Activated CD4-positive, alpha-beta memory T cell treated with anti-CD3 and anti-CD28 coated beads for 36 hours (primary cell): ENCODE measurements at places on chromosomes 3 and 15. TPM values are rescaled to one million over a fixed set of nuclear protein-coding genes. Genes with fewer than 3 reads are reported as not detected.

DNA sequence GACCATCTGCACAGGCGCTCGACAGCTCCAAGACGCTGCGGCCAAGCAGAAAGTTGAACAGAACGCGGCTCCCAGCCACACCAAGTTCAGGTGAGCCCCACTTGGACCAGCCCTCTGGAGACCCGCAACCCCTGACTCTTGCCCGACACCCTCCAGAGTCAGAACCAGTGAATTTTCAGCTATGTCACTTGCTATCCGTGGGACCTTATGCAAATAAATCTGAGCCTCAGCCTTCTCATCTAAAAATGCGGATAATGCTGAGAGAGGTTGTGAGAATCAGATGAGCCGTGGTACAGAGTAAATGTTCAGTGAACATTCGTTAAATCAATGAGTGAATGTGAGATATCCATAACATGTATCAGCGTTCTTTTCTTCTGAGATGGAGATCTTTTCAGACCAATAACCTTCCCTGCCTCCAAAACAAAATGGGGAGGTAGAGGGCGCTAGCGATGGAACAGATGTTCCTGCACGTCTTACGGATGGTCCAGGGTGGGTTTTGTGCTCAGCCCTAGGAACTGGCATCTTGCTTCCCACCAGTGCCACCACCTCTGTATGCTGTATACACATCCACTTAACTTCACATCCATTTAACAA, 524 bp downstream of the MRPS11 start:
- DNase-seq: peak; percentile 36
- H3K36me3 ChIP-seq: peaks cover 34% of the 10 kb centered on the region
- peaks cover 40% of the 10 kb centered on the region for H3K4me1 ChIP-seq
- peak overlapping the region; percentile 98 for H3K27ac ChIP-seq

- DNase-seq: no peak
- H3K27me3 ChIP-seq: no peaks in the 10 kb centered on the region
- H3K4me1 ChIP-seq: no peaks in the 10 kb centered on the region
- H3K36me3 ChIP-seq: no peaks in the 10 kb centered on the region
- no peak overlapping the region for H3K27ac ChIP-seq
- H3K4me3 ChIP-seq: no peak overlapping the region
Measured at GRCh38 chr3:27166888-27167287, 202.3 kb downstream of the NEK10 start.

- peaks cover 67% of the 10 kb centered on the region for H3K4me1 ChIP-seq
- no peak for DNase-seq
- no peak overlapping the region for H3K27ac ChIP-seq
- H3K4me3 ChIP-seq: no peak overlapping the region
- no peaks in the 10 kb centered on the region for H3K27me3 ChIP-seq
- peaks cover 22% of the 10 kb centered on the region for H3K36me3 ChIP-seq
Measured at GRCh38 chr15:63236272-63236671, 41.1 kb upstream of the APH1B start.

DNA sequence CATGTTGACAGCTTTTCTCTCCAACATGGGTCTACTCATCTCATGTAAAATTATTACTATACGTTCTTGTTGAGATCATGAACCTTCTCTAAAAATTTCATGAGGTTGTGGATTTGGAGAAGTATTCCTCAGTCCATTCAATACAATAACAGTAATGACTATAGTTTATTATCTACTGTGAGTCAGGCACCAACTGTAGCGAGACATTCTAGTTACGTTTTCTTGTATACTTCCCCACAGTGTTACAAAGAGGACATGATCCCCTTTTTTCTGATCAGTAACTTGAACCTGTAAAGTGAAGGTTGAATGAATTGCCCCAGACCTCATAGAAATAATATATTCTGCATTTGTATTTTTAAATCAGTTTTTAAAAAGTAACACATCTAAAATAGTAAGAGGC, 76.4 kb downstream of the AKAP13 start:
- H3K27me3 ChIP-seq: no peaks in the 10 kb centered on the region
- H3K27ac ChIP-seq: no peak overlapping the region
- DNase-seq: no peak
- H3K36me3 ChIP-seq: peaks cover 1% of the 10 kb centered on the region

GRCh38 chr15:66803182-66803729, 101.2 kb downstream of the SMAD6 start:
- no peaks in the 10 kb centered on the region for H3K27me3 ChIP-seq
- no peak overlapping the region for H3K4me3 ChIP-seq
- no peaks in the 10 kb centered on the region for H3K4me1 ChIP-seq

- H3K4me3 ChIP-seq: no peak overlapping the region
- H3K27ac ChIP-seq: no peak overlapping the region
- peak; percentile 39 for DNase-seq
Measured at GRCh38 chr15:92391640-92392039, 2.0 kb upstream of the ST8SIA2 start.

DNA sequence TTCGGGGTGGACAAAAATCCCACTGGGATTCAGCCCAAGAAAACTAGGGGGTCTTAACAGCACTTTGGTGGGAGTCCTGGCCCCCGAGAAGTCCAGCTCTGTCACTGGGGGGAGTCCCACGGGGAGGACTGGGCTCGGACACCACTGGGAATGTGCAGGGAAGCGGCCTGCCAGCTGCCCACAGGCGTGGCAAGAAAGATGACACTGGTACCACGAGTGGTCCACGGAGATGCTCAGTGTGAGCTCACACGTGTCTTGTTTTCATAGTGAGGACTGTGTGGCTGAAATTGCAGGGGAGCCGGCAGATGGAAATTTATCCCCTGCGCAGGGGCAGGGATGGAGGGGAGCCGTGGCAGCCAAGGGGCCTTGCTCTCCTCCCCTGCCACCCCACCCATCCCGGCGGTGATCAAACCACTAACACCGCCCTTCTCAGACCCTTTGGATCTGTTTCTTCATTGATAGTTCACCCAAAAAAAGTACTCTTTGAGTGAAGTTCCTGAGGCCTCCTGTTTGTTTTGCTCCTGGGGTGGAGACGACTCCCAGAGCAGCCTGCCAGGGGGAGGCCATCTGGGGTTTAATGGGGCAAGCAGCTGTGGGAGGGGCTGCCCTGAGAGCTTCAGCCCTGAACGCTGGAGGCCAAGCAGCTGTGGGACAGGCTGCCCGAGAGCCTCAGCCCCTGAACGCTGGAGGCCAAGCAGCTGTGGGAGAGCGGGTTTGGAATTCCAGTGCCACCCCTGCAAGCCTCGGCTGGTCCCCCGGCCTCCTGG, 130.9 kb downstream of the LRRK1 start:
- peak; percentile 3 for DNase-seq
- H3K27me3 ChIP-seq: peaks cover 2% of the 10 kb centered on the region
- no peak overlapping the region for H3K4me3 ChIP-seq
- H3K27ac ChIP-seq: no peak overlapping the region
- H3K4me1 ChIP-seq: no peaks in the 10 kb centered on the region

DNA sequence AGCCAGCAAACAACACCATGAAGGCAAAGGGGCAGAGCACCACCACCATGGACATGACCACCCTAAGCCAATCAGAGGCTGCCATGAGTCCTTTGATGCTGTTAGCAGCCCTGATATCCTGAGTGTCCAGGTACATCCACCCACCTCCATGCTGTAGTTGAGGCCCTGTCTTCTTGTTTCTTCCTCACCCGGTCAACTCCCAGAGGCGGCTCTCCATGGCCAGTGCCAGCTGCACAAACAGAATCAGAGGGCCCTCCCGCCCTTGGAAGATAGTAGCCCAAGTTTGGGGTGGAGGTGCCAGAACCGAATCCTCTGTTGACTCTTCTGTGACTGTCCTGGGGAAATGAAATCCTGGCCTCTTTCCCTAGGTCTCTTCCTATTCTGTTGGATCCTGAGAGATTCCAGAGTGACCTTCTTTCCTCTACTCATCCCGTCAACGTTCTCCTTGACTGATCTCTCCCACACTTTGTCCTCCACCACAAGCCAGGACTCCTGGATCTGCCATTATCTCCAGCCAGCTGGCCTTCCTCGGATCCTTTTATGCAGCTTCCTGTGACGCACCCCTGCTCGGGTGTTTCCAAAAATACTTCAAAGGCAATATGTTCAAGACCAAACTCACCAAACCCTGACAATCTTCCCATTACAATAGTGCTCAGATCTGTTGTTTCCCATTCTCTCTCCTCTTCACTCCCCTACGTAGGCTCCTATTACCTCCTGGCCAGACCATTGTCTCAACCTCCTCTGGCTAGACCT, 45.4 kb upstream of the DLG1 start:
- H3K4me3 ChIP-seq: no peak overlapping the region
- no peaks in the 10 kb centered on the region for H3K4me1 ChIP-seq
- no peaks in the 10 kb centered on the region for H3K36me3 ChIP-seq
- DNase-seq: no peak

DNA sequence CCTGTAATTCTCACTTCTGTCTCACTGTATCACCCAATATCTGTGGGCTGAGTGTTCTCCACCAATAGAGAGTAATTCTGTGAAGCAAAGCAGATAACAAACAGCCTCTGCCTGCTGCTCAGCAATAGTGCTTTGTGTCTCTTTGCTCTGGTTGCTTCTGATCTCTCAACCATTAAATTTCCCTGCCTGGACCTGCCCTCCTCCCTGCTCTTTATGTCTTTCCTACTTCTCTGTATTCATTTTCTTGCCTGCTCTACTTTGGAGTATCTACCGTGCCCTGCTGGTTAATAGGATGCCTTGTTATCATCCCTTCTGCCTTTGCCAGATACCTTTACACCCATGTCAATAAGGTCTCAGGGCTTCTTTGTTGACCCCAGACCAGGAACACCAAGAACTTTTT, 102.9 kb upstream of the CGNL1 start:
- DNase-seq: no peak
- H3K27me3 ChIP-seq: no peaks in the 10 kb centered on the region
- H3K27ac ChIP-seq: no peak overlapping the region
- no peak overlapping the region for H3K4me3 ChIP-seq
- no peaks in the 10 kb centered on the region for H3K4me1 ChIP-seq
- H3K36me3 ChIP-seq: peaks cover 32% of the 10 kb centered on the region

DNA sequence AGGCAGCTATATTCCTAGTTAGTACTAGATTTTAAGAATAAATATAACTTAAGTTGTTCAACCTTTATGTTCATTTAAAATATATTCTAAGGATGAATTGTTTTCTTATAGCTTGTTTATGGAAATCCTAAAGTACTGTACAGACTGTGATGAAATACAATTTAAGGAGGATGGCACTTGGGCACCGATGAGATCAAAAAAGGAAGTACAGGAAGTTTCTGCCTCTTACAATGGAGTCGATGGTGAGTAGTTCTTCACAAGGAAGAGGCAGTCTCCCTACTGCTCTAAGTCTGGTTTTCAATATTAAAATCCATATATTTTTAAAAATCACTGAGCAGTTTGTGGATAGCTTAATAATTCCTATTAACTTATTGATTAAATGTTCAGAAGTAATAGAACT, 29.6 kb downstream of the CALML4 start:
- H3K4me1 ChIP-seq: no peaks in the 10 kb centered on the region
- no peak overlapping the region for H3K4me3 ChIP-seq
- H3K36me3 ChIP-seq: peaks cover 29% of the 10 kb centered on the region
- H3K27me3 ChIP-seq: no peaks in the 10 kb centered on the region
- no peak for DNase-seq

DNA sequence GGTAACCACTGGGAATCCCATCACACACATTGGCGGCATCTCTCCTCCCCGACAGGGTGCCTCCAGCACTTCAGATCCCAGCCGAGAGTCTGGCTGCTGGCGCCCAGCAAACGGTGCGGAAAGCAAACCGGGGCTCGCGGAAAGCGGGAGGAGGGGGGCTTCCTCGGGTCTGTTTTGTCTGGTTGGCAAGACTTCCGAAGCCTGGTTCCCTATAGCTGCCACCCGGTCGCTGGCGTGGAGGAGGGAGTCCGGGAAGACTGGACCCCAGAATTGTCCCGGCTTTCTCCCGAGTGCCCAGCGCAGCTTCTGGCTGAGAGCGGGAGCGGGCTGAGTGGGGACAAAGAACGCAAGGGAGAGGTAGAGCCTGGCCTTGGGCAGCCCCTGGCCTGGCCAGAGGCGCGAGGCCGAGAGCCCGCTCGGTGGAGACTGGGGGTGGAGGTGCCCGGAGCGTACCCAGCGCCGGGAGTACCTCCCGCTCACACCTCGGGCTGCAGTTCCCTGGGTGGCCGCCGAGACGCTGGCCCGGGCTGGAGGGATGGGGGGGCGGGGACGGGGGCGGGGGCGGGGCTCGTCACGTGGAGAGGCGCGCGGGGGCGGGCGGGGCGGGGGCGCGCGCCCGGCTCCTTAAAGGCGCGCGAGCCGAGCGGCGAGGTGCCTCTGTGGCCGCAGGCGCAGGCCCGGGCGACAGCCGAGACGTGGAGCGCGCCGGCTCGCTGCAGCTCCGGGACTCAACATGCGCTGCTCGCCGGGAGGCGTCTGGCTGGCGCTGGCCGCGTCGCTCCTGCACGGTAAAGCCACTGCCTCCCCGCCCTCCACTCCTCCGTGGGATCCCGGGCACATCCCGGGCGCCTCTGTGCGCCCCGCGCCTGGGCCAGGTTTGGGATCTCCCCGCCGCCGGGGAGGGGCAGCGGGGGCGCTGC, at the start of gene CHRNA7:
CHRNA7 (plus strand) TSS at position 654 of the 920 bp plus-strand sequence; CDS start at position 734, 80 bp downstream.
- peak; percentile 38 for DNase-seq
- H3K27me3 ChIP-seq: peaks cover 40% of the 10 kb centered on the region
- H3K4me3 ChIP-seq: peak within 1 kb of the TSS; percentile 4
- H3K27ac ChIP-seq: no peak within 1 kb of the TSS

DNA sequence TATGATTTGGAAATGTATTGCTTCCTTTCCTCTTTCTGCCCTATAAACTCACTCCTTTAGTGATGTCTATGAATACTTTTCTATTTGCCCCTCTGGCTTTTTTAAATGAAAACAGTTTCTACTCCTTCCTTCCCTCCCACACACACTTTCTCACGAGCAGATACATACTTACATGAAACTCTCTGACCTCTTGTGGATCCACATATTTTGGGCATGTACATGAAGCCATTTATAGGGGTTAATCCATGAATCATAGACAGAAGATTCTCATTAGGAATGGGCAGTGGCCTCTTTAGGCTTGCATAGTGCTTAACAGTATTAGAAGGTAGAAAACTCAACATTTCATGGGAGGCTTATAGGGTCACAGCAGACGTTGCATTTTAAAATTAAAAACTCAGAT, 24.8 kb downstream of the ANAPC13 start:
- no peak for DNase-seq
- no peak overlapping the region for H3K27ac ChIP-seq
- no peak overlapping the region for H3K4me3 ChIP-seq
- no peaks in the 10 kb centered on the region for H3K36me3 ChIP-seq

DNA sequence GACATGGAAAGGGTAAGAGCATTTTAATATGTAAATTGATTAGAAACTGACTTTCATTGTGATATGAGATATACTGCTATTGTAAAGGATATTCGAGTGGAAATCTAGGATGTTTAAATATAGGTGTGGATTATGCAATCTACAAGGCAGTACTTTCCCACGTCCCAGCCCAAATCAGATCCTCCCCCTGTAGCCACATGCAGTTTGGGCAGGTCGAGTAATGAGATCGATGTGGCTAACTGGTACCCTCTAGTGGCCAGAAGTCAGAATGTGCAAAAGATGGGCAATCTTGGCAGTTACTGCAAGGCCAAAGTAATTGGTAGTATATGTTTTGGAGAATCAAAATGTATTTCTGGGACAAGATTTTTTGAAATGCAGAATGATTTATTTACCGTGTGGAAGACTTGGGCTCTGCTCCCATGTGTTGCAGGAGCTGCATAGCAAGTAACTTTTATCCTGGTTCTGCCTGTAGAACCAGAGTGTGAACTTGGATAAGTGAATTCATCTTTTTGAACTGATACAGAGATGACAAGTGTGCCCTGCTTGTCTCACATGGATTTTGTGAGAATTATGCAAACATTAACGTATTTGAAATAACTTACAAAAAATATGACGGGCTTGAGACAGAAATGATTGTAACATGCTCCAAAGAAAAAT, 94.5 kb upstream of the ADAMTSL3 start:
- H3K4me1 ChIP-seq: no peaks in the 10 kb centered on the region
- H3K27me3 ChIP-seq: peaks cover 10% of the 10 kb centered on the region
- peak; percentile 57 for DNase-seq
- no peak overlapping the region for H3K27ac ChIP-seq
- H3K4me3 ChIP-seq: no peak overlapping the region
- H3K36me3 ChIP-seq: no peaks in the 10 kb centered on the region

TIMP4 gene
- total RNA-seq: 0.36 TPM

ACKR4 gene
- total RNA-seq: not detected

GOLGA6L7 gene
- not detected for total RNA-seq
